ENCODE measurements at places on chromosomes 1 and 21. TPM values are rescaled to one million over a fixed set of nuclear protein-coding genes. Genes with fewer than 3 reads are reported as not detected.

The FAM72A gene
- 2.7 TPM for polyA plus RNA-seq

The RGS7 gene
- not detected for polyA plus RNA-seq

The C1orf53 gene
- polyA plus RNA-seq = 7.0 TPM

The HPCAL4 gene
- not detected for polyA plus RNA-seq

DNA sequence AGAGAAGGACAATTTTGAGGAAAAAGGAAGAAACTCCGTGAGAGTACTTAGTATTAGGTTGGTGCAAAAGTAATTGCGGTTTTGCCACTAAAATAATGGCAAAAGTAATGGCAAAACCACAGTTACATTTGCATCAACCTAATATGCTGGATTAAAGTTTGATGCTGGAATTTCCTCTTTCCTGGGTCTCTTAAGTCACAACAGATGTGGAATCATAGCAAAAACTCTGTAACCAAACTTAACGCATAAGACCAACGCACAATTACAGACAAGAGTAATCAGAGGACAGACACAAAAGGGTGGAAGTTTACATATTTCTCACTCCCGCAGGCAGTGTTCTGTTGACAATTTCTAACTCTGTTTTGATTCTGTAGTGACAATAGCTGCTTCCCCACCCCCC is 182.4 kb downstream of the BACH1 start:
- no peak for DNase-seq

DNA sequence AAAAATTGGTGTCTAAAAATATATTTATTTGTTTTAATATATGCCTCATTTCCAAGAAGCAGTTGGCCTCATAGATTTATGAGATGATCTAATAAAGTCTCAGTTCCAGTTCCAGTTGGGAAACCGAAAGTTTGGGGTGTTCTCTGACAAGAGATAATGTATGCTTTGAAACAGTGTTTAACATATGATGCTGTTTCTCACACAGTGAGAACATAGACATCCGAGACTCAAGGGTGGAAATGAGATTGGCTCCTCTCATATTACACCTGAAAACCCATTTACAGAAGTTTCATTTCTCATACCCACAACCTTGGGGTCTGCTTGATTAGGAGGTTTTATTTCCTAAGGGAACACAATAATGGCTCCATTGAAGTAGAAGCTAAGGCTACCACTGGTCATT is 200.6 kb upstream of the BEND5 start:
- no peak for DNase-seq

DNA sequence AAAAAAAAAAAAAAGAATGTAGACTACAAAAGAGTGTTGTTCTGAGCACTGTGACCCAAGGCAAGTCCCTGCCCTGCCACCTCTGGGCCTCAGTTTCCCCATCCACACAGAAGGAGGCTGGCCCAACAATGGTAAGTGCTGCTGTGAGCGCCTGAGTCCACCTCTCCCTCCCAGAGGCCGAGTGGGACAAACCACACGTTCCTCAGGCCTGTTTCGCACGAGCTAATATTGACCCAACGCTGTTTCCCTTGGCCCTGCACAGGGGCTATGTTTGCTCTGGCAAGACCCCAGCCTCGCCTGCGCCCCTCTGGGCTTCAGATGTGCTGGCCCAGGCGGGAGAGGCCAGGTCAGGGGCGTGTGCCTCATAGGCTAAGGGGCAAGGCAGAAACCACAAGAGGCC is 12.6 kb upstream of the LAPTM5 start:
- no peak for DNase-seq

- DNase-seq = no peak
Observed at GRCh38 chr1:232993555-232993954, 43.1 kb downstream of the NTPCR start.

DNA sequence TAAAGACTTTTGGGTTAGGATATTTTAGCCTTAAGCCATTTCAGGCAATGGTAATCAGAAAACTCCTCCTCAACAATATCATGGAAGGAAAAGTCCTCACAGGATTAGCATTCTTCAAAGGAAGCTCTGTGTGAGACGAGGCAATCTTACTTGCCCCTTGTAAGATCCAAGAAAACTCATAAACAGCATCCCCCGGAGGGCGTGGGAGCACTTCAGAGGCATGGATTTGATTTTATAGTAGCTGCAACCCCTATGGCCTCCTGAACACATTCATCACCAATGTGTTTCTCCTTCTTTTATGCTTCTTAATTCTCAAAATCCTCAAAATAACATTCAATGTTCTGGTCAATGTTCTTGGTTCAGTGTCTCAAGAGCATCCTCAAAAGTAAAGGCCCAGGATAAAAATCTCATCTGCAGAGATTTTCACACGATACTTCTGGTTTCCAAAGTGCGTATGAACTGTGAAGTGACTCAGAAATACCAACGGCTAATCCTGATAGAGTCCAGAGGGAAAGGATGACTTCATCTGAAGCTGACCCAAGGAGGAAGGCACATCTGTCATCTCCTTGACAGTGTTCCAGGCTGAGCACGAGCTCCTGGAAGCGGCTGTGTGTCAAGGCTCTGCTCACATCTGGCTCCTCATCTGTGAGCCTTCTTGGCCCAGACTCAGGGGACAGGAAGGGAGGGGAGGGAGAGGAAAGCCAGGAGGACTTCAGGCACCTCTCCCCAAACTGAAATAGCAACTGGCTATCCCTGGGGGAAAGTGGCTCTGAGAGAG is 49.3 kb upstream of the PSEN2 start:
- DNase-seq = peak; percentile 19

DNA sequence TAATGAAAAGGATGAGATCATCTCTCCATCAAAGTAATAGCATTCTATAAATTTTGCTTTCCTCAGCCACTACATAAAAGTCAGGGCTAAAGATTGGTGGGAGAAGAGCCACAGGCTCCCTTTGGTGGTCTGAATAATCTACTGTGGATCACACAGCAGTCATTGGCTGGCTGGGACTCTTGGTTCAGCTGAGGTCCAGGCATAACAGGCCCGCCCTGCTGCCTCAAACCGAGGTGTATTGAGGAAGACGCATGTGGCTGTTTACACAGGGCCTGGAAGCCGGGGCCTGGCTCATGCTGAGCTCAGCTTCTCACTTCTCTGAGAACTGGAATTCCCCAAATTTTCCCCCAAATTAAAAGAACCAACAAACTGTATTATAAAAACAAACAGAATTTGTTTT is 139.2 kb downstream of the PTPRC start:
- DNase-seq = no peak

DNA sequence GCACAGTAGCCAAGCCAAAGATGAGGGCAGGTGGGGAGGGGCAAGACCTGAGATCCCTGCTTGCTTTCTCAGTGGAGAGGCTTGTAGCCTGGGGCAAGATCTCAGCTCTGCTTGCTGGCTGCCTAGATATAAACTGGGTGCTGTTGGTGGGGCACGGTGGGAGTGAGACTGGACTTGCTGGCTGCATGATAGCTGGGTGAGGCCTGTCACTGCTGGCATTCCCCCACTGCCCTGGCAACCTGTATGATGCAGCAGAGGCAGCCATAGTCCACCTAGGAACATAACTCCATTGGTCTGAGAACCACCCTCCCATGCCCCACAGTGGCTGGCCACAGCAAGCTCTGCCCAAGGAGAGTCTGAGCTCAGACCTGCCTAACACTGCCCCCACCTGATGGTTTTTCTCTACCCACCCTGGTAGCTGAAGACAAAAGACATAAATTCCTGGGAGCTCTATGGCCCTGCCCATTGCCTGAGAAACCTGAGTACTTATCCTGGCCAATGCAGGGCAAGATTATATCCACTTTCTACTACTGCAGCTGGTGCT is 261.9 kb upstream of the DEPDC1 start:
- no peak for DNase-seq

DNA sequence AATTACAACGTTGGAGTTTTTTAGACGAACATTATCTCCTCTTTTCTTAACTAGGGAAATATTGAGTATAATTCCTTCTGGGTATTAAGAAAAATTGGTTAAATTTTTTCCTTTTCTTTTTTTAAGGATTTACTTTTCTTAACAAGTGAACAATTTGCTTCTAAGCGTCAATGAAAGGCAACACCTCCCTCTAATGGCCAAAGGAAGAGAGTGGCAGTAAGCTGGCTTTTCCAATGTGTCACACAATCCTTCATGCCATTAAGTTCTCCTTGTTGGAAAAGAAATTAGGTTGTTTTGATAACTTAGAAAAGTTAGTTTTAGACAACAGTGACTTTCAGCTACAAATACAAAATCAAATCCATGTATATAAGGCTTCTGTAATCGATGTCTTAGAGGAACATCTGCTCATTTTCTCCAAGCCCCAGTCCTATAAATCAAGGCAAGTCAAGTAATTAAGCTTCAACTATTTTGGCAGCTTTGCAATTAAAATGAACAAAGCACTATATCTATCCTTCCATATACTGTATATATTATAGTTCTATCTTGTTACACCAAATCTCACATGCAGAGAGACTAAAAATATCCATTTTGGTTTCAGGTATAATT is 62.8 kb downstream of the EDEM3 start:
- DNase-seq = no peak

DNA sequence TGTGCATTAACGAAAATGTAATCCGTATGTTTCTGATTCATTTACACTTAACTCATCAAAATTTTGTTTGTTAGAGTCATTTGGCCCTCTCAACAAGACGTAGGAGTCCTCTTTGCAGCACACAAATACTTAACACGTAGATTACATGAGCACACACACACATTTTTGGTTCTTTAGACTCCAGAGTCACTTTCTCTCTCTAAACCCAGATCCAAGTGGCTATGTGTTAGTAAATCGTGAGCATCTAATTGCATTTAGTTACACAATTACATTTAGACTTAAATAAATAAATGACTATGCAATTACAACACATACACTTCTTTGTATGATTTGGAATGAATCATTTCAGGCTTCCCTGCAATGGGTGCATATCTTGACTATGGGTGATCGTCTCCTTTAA is 109.0 kb upstream of the GREM2 start:
- DNase-seq = no peak

- peak; percentile 32 for DNase-seq
Observed at GRCh38 chr1:69523032-69523431, 44.7 kb upstream of the LRRC7 start.

- no peak for DNase-seq
Observed at GRCh38 chr1:27366113-27366410, 699 bp downstream of the MAP3K6 start.

- no peak for DNase-seq
Observed at GRCh38 chr1:3898994-3899753, 898 bp downstream of the C1orf174 start.

DNA sequence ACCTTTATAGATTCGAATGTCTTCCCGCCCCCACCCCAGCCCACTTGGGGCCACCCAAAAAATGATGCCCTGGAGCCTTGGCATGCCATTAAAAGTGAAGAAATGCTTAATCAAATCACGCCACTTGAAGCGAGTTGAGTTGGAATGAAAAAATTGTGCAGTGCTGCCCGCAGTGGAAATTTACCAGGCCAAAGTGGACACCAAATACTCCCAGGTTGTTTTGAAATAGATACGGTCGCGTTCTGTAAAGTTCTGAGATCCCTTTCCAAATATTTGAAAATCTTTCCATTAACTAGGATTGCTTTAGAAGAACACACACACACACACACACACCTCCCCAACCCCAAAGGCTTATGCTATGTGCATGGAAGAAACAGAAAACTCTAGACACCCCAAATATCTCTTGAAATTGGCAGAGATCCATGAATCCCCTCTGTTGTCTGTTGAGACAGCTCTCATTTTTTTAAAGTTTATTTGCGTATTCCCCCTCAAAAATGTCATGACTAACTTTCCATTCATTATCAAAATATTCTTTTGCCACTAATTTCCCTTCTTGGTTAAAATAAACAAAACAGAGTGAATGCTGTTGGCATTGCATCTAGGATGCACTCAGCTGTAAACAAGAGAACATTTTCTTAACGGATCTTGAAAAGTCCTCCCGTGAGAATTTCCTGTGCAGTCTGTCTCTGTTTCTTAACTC is 142.3 kb upstream of the KCNE2 start:
- no peak for DNase-seq

DNA sequence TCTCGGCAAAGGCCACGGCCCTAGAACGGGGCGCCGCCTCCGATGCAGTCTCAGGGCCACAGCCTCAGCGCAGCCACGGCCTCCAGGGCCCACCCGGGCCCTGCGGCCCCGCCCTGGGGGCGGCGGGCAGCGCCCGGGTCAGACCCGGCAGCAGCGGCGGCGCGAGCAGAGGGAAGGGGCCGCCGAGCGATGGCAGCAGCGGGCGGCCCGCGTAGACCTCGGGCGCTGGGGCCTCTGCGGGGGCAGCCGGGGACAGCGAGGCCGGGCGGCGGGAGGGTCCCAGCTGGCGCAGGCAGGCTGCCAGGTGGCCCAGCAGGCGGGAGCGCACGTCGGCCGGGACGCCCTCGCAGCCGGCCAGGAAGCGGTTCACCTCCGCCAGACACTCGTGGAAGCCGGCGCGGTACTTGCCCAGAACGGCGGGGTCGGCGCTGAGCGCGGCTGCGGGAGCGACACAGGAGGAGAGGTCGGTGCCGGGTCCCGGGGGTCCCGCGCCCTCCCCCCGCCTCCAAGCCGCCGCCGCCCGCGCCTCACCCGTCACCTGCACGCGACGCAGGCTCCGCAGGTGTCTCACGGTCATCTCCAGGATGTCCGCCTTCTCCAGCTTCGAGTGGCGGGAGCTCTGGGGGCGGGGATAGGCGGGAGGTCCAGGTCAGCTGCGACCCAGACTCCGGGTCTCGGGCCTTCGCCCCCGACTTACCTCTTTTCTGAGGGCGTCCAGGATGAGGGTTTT is 737 bp downstream of the HES4 start:
- DNase-seq = no peak

GRCh38 chr1:91054780-91055481 is 33.1 kb upstream of the ZNF644 start:
- no peak for DNase-seq

DNA sequence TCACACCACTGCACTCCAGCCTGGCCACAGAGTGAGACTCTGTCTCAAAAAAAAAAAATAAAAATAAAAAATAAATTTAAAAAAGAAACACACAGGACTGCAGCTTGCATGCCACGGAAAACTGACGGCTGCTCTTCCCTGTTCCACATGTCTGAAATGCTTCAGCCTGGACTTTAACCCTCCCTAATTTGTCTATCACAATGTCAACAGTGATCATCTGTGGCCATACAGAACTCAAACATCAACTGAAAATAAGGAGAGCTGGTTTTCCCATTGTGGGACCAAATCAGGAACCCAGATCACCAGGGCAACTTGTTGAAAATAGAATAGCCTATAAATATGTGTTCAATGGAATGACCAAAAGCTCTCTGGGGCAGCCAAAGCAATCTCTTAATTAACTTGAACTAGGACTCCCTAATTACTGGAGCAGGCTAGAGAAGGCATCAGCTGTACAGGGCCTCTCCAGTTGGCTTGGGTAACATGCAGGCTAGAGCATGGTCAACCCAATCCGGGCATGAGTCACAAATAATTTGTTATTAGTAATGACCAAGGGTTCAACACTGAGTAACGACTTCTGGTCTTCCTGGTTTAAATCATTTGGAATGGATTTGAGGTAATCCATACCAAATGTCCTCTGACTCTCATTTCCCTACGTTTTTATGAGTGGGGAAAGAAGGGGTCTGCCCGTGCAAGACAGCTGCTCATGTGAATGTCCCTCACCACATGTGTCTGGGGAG is 62.7 kb upstream of the KAZN start:
- DNase-seq = no peak

DNA sequence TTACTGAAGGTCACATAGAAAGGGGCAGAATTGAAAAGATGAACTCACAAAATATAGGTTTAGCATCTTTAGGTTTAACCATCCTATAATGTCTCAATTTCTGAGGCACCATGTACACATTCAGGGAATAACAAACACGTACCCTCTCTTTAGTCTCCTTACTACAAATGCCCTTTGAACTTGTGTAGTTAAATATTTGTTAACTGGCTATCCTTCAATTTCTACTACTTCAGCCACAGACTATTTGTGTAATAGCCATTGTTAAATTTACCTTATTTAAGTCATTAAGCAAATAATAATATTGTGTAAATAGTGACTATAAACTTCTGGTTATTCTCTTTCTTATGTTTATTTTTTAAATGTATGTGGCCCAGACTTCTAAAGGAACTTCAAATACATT is 600.5 kb downstream of the KCNT2 start:
- DNase-seq = no peak

All from keratinocyte (primary cell).